Cerebellar nuclear complex (tissue), 1 donor: ENCODE measurements at places on chromosomes 12 and 14.

- DNase-seq = no peak
Measured at GRCh38 chr12:26555139-26555538, 277.9 kb downstream of the ITPR2 start.

DNA sequence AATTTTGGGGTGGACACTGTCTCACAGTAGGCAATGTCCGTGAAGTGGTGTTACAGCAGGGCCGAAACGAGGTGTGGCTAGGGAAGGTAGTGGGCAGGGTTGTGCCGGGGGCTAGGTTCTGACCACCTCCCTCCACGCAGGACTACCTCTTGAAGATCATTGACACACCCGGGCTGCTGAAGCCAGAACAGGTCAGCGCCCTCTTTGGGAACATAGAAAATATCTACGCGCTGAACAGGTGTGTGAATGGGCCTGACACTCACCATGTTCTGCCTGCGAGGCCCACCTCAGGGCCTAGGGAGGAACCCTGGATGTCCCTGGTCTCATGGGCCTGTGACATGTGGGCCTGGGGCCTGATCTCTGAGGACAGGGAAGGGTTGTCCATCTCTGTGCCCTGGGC is 24.6 kb downstream of the PLEKHG3 start:
- DNase-seq = no peak

DNA sequence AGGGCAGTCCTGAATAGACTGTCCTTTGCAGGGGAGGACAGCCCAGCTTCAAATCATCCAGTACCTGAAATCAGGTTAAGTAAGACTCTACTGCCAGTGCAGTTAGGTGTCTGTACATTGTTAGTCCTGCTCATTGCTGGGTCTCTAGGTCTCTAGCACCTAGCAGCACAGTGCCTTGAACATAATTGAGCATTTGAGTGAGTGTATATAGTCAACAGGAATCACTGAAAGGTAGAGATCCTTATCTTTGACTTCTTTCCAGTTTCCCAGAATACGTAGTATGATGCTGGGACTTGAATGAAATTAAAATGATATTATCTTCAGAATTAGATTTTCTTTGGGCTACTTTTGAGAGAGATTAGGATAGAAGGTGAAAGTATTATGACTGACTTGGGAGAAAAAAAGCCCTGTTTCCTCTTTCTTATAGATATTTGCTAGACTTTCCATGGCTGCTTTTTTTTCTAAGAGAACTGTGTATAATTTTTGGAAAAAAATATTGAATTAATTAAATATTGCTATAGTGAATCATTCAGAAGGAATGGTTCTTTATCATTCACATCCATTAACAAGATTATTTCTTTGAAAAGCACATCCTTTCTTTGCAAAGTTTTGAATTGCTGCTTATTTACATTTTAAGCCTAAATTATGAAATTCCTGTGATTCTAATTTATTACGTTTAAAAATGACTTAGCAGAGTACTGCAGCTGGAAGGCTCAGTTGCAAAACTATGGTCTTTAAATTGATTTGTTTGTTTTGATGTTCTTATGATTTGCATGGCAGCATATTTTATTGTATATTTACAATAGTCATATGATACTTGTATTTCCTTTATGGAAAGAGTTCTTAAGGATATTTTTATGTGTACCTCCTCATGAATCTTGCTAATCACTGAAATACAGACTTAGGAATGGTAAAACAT is 51.6 kb downstream of the PPP4R4 start:
- no peak for DNase-seq

DNA sequence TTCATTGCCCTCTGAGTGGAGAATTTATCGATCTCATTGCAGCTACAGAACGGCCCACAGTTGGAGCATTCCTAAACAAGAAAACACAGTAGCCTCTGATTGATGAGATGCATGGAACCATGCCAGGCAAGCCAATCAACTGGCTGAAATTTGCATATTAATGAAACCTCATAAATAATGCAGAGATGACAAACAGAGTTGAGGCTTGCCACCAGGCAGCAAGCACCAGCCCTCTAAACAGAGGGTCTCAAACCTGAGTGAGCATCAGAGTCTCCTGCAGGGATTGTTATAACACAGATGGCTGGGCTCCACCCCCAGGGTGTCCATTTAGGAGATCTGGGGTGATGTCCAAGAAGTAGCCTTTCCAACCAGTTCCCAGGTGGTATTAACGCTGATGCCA is 60.9 kb upstream of the CMKLR1 start:
- DNase-seq = peak; percentile 73

- no peak for DNase-seq
Measured at GRCh38 chr14:56241461-56241860, 123.2 kb downstream of the PELI2 start.

DNA sequence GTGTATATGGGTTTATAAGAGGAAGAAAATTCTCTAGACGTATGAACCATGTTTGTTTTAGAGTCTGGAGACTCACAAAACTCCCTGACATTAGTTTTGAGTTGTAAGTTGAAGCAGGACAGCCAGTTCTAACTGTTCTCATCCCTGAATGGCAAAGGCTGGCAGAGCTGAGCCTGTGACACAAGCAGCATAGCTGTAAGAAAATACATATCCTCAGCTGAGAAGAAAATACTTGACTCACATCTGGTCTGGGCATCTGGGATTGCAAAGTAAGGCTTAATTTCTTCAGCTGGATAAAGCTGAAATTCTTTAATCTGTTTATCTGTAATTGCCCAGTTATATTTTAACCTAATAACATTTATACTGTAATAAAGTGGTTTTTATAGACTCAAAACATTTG is 156.3 kb downstream of the PELI2 start:
- DNase-seq = no peak

GRCh38 chr12:93889516-93890212 is 212.5 kb downstream of the CRADD start:
- no peak for DNase-seq

- no peak for DNase-seq
Measured at GRCh38 chr12:131499160-131499863, 211.6 kb upstream of the SFSWAP start.

- no peak for DNase-seq
Measured at GRCh38 chr12:38123566-38124246, 192.9 kb upstream of the ALG10B start.

DNA sequence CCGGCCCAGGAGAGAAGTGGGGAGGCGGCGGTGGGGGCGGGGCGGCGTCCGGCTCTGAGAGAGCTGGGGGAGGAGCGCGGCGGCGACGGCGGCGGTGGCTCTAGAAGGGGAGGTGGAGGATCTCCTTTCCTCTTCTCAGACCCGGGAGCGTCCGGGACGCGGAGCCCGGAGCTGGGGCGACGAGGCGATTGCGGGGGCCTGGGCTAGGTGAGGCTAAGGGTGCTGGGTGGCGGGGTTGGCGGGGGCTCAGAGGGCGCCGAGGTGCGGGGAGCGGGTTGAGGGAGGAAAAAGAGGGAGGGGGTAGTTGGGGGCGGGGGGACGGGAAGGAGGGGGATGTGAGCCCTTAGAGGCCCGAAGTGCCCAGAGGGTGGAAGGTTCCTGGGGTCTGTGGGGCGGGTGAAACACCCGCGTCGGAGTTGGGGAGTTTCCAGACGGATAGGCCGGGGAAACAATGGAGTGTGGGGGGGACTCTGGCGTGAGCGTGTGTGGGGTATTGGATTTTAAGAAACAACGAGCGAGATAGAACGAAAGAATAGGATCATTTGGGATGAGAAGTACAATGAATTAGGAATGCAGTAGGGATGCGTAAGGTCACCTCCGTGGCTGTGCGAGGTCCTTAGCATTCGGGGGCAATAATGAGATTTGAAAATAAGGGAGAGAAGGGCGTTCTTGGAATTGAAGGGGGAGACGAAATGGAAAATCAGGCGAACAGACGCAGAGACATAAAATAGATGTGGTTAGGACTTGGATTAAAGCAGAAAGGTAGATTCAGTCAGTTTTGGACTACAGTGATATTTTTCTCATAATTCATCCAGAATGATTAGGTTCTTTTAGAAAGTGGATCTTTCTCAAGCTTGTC is at the start of gene SPATS2:
Gene SPATS2 (plus strand): TSS at position 82 of the 859 bp plus-strand sequence. CDS start 93,551 bp downstream, outside the sequence.
- DNase-seq = peak; percentile 6

DNA sequence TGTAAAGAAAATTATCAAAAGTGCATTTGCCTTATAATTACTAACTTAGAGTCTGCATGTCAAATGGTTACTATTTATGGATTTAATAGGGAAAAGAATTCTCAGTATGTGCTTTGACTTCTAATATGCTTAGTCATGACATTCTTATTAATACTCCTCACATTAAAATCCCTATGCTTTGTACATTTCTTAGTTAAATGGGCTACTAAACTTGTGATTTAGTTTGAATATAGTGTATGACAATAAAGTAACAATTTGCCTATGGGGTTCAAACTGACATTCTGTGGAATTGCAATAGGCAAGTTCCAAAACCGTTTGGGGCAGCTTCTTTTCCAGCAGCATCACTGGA is 361.9 kb upstream of the TMTC1 start:
- no peak for DNase-seq

DNA sequence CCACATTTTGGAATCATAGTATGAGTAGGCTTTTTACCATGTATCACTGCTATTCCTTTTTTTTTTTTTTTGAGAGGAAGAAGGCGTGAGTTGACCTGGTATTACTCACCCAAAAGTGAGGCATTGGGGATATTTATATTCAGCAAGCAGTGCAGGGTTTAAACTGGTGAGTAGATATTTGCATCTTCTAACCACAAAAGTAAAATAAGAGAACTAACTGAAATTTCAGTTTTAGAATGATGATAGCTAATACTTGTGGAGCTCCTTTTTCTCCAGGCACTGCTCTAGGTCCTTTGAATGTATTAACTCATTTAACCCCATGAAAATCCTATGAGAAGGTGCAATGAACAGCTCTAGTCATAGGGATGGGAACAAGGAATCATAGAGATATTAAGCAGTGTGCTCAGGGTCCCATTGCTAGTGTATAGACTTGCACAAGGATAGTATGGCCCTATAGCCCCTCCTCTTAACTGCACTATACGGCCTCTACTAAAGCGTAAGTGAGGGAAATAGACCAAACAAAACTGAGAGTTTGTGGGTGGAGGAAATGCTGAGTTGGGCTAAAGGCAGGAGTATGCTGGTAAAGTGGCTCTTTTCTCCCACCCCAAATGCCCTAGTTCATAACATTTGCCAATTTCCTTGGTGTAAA is 104.3 kb upstream of the MAX start:
- DNase-seq = no peak

DNA sequence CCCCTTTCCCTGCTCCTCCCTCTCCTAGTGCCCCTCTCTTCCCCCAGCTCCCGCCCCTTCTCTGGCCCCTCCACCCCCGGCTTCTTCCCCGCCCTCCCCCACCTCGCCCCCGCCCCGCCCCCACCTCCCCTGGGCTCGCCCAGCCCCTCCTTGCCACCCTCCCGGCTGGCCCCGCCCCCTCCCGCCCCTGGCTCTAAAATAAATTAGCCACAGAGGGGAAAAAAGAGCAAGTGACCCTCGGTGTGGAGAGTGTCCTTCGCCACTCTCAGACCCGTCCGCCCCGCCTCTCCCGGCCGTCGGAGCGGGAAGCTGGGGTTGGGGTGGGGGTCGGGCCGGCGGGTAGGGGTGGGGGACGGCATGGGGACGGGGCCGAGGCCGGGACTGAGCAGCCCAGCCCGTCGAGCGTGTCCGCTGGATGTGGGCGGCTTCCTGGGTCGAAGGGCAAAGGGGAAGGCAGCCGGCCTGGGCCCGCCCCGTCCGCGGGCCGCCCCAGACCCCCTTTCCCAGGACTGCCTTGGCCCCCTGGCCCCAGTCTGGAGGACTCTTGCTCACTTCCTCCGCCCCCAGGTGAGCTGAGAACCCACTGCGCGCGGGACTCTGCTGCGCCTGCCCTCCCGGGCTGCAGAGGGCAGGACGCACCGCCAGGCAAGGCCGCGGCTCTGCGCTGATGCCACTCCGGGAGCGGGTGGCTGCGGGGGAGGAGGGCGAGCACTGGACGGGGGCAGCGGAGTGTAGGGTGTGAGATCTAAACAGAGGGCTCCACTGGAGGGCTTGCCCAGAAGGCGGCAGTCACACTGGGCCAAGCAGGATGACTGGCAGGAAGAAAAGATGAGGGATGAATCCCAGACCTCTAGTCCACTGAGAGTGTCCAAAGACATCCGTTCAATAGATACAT is 570 bp upstream of the FIGNL2 start:
- DNase-seq = no peak

GRCh38 chr14:59086241-59086882 is 102.1 kb upstream of the DAAM1 start:
- no peak for DNase-seq
